ENCODE measurements at places on chromosomes 1 and 21.

DNA sequence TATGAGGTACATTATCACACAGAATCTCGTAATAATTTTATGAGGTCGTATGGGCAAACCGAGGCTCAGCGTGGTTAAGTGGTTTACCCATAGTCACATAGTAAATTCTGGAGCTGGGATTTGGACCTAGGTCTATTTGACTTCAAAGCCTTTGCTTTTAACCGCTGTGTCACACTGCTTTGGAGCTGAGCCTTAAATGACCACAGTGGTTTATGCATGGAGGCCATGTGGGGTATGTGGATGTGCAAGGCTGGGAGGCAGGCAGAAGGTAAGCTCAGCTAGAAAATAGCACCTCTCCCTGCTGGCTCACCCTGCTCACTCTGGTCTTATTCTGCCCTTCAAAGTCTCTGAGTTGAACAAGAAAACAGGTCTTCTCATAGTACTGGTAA is 269.5 kb downstream of the TRABD2B start:
- no peak for DNase-seq

GRCh38 chr21:35324372-35325220 is 275.5 kb upstream of the RUNX1 start:
- DNase-seq: no peak

DNA sequence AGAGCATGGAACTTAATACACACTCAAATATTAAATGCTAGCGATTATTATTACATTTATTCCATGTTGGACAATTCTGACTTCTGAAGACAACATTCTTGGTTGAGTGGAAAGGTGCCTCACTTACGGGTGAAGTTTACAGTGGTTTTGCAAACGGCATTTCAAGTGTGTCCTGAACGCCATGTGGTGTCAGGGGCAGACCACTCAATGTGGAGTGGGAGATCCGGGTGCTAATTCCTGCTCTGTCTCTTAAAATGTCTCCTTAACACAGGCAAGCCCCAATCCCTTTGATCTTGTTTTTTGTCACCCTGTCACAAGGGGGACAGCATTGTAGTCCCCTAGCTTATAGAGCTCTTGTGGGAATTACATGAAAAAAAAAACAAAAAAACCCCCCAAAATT is 5.6 kb upstream of the TDRD10 start:
- DNase-seq: no peak

DNA sequence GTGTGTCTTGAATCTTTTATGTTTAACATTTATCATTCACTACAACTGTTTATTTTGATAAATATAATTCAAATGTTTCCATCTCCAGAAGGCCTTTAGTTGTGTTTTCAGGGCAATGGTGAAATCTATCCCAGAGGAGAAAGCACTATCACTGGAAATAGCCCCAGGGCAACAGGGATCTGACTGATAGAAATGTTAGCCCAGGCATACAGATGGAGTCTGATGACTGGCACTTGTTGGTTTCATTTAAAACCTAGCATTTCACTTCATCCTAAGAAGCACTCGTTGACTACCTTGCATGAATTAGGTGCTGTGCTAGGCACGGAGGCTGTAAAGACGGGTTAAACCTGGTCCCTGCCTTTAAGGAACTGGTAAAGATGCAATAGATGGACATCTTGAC is 103.1 kb downstream of the C1orf21 start:
- no peak for DNase-seq

GRCh38 chr1:175036476-175036875 is 13.3 kb upstream of the MRPS14 start:
- DNase-seq: no peak

DNA sequence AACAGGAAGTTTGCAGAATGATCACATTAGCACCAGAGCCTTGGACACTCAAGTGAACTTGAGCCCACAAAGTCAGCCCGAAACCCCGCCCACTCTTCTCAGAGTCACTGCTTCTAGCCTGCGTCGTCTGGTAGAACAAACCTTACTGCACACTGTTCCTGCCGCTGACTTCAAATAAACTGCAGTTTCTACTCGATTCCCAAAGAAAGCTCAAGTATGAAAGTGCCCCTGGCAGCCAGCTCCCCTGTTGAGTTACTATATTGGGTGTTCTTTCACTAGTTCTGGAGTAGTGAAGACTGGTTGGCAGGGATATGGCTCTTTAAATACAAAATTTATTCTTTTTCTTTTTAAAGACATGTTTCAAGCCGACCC is 164.7 kb downstream of the GALNT2 start:
- no peak for DNase-seq

GRCh38 chr1:41323243-41323642 is 38.0 kb upstream of the FOXO6 start:
- no peak for DNase-seq

- no peak for DNase-seq
Observed at GRCh38 chr21:32887026-32887425, 115.5 kb upstream of the PAXBP1 start.

DNA sequence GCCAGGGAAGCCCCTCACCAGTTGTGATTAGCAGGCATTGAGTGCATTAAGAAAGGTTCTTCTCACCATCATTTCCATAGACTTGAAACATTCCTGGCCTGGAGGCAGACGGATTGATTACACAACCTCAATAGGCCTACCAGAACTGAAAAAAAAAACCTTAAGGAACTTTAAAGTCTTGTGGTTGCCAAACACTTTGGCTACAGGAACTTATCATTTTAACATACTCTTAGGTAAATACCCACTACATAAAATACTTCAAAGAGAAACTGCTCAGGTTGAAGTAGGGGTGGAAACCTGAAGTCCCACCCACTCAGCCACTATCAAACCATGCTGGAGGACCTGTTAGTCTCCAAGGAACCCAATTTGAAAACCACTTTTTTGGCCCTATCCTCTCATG is 22.4 kb upstream of the HMGB4 start:
- DNase-seq: no peak

DNA sequence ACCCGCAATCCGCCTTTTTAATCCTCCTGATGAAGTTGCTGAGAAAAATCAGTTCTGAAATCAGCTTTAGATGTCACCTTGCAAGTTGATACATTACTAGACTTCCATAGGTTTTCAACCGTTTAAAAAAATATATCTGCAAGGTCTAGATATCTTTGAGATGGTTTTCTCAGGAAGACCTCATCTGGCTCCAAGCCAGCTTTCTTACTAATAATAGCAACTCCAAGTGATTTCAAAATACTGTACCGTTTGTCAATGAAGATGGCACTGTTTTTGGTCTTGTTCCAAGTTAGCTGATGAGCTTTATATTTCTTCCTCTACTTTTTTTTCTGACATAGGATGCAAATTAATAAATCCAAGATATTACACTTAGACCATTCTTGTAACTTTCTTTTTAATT is 40.3 kb downstream of the LRRC8C start:
- DNase-seq: no peak

GRCh38 chr1:97743129-97743528 is 177.7 kb downstream of the DPYD start:
- DNase-seq: no peak

GRCh38 chr1:69987881-69988280 is 217.5 kb downstream of the LRRC40 start:
- DNase-seq: no peak

DNA sequence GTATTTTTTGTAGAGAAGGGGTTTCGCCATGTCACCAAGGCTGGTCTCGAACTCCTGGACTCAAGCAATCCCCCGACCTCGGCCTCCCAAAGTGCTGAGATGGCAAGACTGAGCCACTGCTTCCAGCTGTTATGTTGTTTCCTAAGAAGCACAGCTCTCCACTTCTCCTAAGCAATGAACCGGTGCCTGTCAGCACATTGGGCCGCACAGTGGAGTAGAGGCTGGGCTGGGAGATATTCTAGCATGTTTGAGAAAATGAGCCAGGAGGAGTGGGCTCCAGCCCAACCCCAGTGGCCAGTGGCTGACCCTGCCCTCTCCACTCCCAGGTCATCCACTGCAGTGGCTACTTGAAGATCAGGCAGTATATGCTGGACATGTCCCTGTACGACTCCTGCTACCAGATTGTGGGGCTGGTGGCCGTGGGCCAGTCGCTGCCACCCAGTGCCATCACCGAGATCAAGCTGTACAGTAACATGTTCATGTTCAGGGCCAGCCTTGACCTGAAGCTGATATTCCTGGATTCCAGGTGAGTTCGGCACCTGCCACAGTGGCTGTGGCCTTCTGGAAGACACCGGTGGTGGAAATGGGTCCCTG is 27.0 kb downstream of the SIM2 start:
- no peak for DNase-seq

GRCh38 chr1:6180268-6180706 is at the start of gene CHD5:
Gene CHD5 (minus strand): TSS chr1:6180321. CDS start chr1:6180023, 298 bp downstream.
- DNase-seq: no peak

GRCh38 chr1:221697923-221698425 is 43.9 kb downstream of the DUSP10 start:
- DNase-seq: no peak

DNA sequence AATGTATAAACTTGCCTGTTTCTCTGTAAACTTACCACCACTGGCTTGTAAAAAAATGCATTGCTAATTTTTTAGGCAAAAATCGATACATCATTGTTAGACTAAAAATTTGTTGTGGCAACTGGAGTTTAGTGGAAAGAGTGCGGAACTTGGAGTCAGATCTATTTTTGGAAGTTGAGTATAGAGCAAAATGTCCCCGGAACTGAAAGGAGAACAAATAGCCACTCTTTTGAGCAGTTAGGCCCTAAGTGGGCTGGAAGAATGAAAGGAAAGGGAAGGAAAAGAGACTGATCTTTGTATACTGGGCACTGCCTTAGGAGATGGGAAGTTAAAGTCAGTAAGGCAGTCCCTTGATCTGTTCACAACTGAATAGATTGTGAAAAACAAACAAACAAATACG is 30.2 kb downstream of the OPTC start:
- no peak for DNase-seq

DNA sequence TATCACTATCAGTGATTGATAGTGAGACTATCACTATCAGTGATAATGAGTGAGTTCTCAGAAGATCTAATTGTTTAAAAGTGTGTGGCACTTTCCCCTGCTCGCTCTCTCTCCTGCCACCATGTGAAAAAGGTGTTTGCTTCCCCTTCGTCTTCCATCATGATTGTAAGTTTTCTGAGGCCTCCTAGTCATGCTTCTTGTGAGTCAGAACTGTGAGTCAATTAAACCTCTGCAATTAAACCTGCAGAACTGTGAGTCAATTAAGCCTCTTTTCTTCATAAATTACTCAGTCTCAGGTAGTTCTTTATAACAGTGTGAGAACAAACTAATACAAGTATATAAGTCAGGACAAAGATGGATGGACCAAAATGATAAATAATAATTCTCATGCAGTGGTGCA is 7.0 kb upstream of the IL23R start:
- DNase-seq: no peak

GRCh38 chr1:53482441-53483153 is 23.4 kb downstream of the DMRTB1 start:
- DNase-seq: no peak

DNA sequence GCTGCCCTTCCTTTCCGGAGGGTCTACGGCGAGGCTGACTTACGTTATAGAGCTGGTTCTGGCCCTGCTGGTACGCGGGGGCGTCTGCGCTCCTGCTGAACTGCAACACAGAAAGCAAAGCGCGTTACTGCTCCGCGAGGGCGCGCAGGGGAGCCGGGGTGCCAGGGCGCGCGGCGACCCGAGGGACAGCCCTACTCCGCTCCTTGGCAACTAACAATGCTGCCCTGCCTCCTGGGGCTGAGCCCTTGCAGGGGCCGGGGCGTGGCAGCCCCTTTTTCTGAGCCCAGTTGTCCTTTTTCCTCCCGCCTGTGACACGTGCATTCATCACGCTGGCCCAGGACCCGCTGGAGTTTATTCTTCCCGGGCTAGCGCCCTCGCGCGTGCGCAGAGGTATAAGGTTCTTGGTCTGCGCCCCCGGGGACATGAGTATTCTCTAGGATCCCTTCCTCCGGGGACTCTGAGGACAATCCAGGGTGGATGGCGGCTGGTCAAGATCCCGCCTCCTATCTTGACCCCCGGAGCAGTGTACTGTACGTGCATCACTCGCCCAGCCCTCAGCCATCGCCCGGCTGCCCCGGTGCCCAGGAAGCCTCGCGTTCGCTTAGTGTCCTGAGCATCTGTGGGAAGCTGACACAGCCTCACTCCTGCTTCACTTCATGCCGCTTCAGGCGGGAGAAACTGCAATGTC is 78.9 kb downstream of the CD247 start:
- DNase-seq: no peak

GRCh38 chr1:154219541-154219940 is 1.2 kb upstream of the UBAP2L start:
- DNase-seq: no peak

GRCh38 chr1:176998183-176998795 is 166.2 kb downstream of the ASTN1 start:
- no peak for DNase-seq

DNA sequence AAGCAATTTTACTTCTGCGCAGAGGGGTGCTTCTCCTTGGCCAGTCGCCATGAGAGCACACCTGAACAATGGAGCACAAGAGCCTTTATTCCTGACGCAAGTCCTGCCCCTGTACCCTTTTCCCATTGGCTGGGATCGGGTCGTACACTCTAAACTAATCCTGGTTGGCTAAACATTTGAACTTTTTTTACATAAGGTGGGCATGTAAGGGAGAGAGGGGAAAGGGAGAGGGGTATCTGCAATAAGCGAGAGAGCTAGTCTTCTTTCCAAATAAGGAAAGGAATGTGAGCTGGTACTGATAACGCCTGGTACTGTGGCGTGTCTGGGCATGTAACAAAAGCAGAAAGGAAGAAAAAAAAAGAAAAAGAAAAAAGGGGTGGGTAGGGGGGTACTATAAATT is 21.8 kb downstream of the MFSD2A start:
- DNase-seq: no peak

DNA sequence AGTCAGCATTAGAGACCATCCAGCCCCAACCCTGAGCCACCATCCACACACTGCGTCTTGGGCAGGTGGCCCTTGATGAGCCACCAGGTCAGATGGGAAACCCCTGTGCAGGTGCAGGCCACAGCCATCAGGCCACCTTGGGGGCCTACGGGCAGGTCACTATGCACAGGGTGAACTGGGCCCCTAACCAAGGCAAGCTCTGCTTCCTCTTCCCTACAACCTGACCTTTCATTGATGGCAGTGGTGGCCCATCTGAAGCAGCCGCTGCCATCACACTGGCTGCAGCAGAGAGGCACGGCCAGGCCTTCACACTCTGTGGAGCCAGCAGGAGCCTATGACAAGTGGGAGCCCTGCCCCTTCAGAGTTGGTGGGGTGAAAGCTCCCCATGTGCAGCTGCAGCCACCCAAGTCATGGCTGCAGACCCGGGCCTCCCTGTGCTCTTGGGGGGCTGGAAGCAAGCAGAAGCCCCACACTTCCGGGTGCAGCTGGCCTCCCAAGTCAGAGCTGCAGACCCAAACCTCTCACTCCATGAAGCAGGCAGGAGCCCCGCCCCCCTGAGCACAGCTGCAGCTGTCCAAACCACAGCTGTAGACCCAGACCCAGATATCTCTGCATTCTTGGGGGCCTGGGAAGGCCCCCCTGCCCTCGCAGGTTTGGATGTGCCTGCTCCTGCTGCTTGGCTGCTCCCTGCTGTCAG is 681.5 kb downstream of the MATN1 start:
- no peak for DNase-seq

DNA sequence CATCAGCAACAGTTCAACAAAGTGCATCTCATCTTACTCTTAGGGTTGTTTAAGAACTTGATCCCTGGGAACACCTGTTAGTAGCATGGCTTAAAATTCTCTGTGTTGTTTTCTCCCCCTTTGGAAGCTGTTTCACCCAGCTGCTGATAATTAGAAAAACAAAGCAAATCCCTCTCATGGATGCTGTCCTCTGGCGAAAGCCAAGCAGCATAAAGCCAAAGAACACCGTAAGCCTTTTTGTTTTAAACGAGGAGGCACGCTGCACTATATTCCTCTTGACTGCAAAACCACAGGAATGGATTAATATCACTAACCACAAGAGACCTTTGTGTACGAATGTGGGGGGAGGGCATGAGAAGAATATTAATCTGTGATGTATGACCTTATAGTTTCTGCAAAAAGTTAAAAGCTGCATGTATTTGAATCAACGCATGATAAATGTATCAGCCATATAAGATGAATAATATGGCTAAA is 923.2 kb downstream of the LTN1 start:
- no peak for DNase-seq

Measured in stimulated activated CD8-positive, alpha-beta memory T cell treated with anti-CD3 and anti-CD28 coated beads, Interleukin-12 subunit alpha, Interleukin-12 subunit beta, amount 100 ng/mL, for 1 hour (primary cell).